SK-N-DZ (cell line): ENCODE measurements at places on chromosomes 3 and 15.

- DNase-seq = peak; percentile 76
These were observed at the start of gene FGF12 for GRCh38 chr3:192727032-192727847. Gene FGF12, minus strand, starts transcription at chr3:192727541.

DNA sequence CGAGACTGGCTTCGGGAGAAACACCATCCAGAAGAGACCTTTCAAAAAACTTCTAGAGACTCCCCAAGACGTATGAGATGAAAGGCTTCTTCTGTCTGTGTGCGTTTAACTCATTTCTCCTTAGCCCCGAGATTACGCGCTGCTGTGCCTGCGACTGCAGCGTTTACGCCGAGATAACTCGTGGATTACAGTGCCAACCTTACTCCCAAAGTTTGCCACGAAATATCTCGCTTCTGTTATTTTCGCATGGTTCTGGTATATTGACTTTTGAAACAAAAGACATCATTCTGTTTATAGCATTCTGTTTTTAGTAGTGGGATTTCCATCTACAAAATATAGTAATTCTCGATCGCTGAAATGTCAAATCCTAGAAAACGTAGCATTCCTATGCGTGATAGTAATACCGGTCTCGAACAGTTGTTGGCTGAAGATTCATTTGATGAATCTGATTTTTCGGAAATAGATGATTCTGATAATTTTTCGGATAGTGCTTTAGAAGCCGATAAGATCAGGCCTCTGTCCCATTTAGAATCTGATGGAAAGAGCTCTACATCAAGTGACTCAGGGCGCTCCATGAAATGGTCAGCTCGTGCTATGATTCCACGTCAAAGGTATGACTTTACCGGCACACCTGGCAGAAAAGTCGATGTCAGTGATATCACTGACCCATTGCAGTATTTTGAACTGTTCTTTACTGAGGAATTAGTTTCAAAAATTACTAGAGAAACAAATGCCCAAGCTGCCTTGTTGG lies 467 bp downstream of the PGBD4 start:
- DNase-seq = no peak

GRCh38 chr3:45677033-45677446 lies 12.2 kb upstream of the SACM1L start:
- no peak for DNase-seq

DNA sequence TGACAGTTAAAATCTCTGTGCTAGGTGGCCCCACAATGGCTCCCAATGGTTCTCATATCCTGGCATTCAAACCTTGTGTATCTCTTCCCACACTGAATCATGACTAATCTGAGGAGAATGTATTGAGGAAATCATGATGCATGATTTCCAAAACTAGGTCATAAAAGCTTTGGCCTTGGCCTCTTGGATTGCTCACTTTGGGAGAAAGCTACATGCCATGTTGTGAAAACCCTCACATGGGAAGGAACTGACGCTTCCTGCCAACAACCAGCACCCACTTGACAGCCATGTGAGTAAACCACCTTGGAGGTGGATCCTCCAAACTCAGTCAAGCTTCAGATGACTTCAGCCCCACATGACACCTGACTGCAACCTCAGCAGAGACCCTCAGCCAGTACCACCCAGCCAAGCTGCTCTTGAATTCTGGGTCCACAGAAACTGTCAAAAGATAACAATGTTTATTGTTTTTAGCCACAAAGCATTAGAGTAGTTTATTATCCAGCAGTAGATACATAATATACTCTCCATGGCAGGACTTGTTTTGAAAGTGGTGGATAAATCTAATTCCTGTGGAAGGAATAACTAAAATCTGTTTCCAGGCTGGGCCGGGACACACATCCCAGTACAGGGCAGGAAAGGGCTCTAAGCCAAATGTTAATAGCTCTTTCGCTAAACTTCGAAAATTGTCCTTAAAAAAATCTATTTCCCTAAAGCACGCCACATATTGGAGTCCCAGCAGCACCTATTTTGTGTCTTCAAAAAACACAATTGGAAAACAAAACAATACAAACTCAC lies 1.0 kb upstream of the ZNF620 start:
- no peak for DNase-seq

- no peak for DNase-seq
These were observed 42.3 kb downstream of the BOC start for GRCh38 chr3:113253702-113254101.

DNA sequence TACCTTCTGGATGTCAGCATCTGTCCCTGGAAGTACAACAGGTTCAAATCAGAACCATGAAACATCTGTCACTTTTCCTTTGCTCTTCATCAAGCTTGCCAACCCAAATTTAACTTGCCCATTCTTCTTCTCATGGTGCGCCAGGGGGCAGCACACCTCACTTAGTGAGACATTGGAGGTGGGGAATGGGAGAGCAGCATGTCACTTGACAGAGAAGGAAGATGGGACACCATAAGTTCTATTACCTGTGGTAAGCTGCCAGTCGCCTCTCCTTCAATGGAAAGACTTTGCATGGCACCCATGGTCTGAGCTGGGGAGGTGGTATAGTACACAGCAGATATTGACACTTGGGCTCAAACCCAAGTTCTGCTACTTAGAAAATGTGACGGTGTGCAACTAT lies 2.9 kb downstream of the SCN5A start:
- no peak for DNase-seq

DNA sequence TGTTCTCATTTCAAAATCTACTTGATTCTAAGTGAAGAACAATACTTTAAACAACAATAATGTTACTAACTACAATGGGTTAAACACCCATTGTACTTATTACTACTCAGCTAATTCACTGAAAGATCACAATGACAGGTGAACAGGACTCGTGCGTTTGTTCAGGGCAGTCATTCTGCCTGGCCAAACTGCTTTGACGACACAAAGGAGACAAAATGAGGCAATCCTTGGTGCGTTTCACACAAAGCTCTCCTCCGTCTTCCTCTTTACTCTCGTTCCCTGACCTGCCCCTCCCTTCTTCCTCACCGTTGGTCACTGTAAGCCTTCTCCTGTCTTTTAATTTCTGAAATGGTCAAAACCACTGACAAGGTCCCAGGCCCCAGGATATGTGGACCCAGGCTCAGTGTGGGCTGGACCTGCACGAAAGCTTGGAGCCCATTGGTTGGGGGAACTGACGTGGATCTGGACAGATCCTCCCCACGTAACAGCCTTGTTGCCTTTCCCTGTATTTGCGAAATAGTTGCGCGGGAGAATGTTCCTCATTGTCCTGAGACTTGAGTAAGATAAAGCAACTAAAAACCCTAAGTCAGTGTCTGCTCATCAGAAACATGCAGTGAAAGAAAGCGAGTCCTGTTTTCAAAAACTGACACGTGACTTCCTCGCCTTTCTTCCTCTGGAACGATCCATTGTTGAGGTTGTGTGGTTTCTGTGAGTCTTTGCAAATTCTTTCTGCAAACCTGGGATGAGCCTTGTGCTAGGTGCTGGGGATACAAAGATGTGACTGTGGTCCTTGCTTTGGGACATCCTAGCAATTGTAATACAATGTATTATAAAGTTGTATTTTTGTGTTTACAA lies 147.1 kb upstream of the RGMA start:
- DNase-seq = no peak

GRCh38 chr15:42194513-42194912 lies 13.6 kb downstream of the VPS39 start:
- DNase-seq = no peak

DNA sequence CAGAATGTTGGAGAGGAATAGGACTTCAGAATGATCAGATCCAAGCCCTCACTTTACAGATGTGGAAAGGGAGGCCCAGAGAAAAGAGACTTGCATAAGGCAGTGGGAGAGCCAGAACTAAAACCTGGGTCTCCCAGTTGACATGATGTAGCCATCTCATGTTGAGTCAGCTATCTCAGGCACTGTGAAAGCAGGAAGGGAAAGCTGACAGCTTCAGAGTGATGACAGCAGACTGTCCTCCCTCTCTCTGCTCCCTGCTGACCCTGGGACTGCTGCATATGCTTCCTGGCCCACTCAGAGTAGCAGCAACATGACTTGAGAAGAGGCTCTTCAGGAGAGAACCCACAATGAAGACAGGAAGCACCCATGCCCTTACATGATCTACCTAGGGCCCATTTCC lies 14.7 kb downstream of the FHIT start:
- no peak for DNase-seq

- no peak for DNase-seq
These were observed 85.3 kb downstream of the LRRK1 start for GRCh38 chr15:101004500-101004899.

GRCh38 chr15:67118808-67119207 lies 53.4 kb downstream of the SMAD3 start:
- no peak for DNase-seq

GRCh38 chr15:57152666-57153539 lies 223.4 kb upstream of the CGNL1 start:
- no peak for DNase-seq

DNA sequence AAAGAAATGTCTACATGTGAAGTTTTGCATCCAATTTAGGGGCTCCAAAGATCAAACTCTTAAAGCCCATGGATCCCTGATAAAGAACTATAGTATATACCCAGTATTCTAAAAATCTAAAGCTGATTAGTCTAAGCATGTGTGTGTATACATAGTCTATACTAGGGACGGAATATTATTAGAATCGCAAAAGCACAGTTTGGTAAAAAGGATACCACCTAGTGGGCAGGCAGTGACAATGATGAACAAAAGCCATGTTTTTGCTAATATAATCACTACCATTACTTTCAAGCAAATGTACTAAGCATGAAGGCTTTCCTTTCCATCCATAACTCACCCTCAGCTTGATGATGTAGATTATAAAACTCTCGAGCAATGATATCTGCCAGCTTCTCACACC lies 16.5 kb downstream of the POLQ start:
- DNase-seq = no peak
